Stimulated activated CD4-positive, alpha-beta T cell treated with anti-CD3 and anti-CD28 coated beads, TNF-alpha, amount 100 ng/mL, for 24 hours (primary cell): ENCODE measurements at places on chromosomes 5 and 9.

GRCh38 chr5:42875211-42875610 is 63.5 kb upstream of the SELENOP start:
- DNase-seq, result no peak

DNA sequence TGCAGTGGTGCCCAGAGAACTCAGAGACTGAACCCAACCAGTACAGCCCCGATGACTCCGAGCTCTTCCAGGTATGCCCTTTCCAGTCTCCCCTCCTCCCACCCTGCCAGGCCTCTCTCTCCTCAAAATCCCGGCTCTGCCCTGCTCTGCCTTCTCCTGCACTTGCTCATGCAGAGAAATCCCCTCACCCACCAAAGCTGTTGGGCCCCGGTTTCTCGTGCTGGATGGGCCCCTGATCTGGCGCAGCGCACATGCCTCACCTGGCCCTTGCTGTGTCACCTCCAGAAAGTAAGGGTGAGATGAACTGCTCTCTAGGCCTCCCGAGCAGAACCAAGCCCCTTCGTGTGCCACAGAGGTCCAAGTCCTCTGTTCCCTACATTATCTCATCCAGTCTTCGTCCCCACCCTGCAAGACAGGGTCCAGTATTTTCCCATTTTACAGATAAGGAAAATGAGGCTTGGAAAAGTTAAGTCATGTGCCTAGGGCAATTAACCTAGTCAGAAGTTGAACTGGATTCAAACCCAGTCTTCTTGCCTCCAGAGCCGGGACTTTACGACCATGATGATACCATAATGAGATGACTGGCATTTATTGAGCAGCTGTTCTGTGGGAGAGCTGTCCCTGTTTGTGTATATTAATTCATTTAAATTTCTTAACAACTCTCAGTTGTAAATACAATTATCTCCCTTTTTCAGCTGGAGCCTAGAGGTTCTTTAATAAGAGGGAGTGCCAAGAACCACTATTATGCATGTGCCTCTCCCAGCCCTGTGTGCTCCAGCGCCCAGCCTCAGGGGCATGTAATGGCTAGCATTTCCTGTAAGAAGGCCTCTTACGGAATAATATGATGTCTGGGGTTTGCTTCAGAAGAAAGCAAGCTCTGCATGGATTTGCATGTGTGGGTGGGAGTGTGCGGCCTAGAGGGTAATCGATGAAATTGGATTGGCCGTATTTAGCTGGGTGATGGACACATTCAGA is 90.7 kb downstream of the PPARGC1B start:
- no peak for DNase-seq

- DNase-seq, result peak; percentile 70
Observed at GRCh38 chr9:136488247-136489214, 5.7 kb upstream of the SEC16A start.

DNA sequence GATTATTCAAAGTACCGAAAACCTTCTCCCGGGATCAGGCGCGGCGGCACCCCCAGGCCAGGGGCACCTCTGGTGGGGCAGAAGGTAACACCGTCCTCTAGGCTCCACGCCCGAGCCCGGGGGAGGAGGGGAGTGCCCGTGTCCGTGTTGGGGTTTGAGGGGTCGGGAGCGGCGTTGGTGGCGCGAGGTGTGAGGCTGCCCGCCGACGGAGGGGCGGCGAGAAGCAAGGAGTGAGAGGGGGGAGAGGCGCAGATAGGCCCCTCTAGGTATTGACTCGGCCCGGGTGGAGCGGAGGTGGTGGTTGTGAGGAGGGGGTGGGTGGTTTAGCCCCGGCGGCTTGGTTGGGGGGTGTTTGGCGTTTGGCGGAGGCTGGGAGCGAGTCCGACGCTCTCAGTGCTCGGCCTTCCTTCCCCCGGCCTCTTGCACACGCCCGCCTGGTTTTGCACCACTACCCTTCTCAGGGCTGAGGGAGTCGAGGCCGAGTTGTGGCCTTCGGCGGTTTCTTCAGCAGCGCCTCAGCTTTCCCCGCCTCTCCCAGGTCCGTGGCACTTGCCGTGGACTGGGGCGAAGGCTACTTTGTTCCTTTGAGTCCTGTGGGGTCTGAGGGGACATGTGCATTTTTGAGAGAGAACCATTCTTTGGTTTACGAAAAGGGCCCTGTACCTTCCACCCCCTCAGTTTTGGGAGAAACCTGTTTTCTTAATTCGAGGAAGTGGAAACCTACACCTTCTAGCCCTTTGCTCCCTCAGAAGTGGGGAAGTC is 450 bp downstream of the GPBP1 start:
- DNase-seq, result no peak
